ENCODE measurements at places on chromosomes 3 and 15. TPM values are rescaled to one million over a fixed set of nuclear protein-coding genes. Genes with fewer than 3 reads are reported as not detected.

GRCh38 chr3:191282251-191283185 lies 46.7 kb upstream of the CCDC50 start:
- no peak for DNase-seq

DNA sequence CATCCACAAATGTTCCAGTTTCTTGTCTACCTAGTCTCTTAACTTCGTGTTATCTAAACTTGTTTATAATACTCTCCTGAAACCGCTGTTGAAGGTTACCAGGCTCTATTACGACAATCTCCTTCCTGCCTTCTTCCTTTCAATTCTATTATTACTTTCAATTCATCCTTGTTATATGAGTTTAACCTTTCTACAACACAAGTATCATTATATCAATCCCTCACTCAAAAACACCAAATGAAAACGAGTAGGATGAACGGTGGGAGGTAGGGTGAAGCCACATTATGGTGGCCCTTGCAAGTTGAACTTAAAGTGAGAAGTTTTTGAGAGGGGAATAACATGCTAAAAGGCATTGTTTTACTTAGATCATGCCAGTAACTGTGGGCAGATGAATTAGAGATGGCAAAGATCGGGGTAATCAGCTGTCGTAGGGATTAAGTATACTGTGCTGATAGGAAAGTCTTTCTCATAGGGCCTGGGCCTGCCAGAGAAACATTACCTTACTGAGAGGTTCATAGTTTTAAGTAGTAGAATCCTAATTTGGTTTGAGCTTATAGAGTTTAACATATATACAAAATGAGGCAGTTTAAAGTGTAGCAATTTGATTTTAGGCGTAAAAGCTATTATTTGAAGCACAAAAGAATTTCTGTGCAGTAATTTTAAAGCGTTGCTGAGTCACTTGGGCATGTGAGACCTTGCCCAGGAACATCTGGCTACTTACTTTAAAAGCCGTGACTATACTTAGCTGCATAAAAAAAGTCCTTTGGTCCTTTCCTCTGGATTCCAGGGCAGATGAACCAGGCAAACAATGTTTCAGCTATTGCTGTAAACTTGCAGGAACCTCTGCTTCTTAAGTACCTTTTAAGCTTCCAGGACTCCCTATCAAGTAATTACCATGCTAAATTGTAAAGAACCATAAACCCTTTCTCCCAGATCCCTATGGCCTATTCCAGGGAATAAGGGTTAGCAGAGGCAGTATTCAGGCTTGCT lies 3.3 kb upstream of the CEP97 start:
- DNase-seq: peak; percentile 51

CACNA2D3 gene
- total RNA-seq: not detected

DNA sequence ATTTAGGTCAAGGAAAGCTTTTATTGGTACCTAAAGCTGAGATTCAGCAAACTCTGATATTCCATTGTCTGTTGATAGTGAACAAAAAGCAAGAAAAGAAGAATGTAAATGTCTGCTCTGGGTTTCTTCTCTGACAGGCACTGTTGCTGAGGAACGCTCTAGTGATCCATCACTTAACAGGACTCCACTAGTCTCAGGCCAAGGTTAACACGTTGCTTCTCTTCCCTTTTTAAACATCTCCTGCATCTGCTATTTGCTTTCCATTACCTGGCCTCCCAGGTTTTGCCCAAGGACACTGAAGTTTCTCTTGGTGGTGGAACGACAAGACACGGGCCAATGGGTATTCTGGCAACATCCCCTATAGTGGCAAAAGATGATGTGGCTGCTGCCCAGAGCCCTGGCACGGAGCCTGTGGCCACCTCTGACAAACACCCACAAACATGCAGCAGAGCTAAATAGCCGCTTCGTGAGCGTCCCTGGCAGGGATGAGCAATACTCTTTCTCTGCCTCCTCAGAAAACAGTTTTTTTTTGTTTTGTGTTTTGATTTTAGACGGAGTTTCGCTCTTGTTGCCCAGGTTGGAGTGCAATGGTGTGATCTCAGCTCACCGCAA lies 97.8 kb upstream of the AKAP13 start:
- no peak for DNase-seq

DNA sequence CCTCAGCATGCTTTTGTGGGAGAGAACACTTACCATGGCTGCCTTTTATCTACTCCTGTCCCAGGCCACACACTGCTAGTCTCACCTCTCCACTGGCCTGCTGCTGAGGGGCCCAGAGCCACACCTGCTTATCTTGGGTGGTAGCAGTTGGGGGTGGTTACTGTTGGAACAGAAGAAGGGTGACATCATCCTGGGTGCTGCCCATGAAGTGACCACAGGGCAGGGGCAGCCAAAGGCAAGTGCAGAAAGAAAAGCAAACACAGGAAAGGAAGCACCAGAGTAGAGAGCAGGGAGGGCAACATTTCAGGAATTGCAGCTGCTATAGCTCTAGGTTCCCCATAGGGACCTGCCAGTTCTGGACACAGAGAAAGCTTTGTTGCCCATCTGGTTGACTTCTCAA lies 345.2 kb downstream of the VPS13C start:
- no peak for DNase-seq

GRCh38 chr3:9945358-9945757 lies 6.8 kb downstream of the PRRT3 start:
- no peak for DNase-seq

ATOSA gene
- 13.1 TPM for total RNA-seq

- no peak for DNase-seq
These were observed 45.6 kb downstream of the MFSD1 start for GRCh38 chr3:158847452-158847821.

CORO2B gene
- not detected for total RNA-seq

DNA sequence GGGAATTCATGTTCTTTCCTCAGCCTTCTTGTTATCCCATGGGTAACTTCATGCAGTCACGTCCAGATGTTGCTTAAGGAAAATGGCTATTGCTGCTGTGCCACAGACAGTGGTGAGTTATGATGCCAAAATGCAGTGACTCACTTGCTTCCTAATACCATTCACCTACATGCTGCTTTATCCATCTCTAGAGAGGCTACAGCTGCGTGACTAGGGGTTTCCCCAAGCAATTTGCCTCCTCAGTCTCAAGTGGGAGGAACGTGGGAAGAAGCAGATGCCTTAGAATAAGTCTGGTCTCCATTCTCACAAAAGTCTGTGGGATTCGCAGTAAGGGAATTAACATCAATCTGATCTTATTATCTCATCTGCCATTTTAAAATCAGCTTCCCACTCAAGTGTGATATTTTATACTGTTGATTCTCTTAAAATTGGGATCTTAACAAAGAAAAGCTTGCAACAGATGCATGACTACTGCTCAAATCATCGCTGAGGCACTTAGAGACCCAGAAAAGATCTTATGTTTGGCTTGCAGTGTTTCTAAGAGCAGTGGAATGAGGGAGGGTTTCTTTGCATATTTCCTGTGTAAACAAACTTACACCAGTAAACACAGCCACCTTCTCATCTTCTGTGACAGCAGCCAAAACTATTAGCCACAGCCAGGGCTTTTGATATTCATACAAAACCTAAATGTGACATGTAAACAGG lies 62.0 kb upstream of the ACP3 start:
- no peak for DNase-seq

DNA sequence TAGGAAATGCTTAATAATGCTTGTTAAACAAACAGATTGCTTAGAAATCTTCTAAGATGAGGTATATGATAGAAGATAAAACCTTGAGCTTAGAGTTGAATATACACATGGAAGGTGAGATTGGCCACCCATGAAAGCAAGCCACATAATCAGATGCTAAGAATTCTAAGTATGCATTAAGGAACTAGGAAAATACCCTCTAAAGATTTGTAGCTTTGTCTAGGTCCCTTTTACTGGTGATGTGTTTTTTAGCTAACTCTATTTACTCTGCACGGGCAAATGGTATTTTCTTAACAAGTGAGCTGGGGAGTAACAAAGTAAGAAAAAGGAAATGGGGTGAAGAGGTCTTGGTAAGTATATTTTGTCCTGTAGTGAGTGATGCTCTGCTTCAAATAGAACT lies 310.3 kb downstream of the OXSM start:
- DNase-seq: no peak

- DNase-seq: no peak
These were observed 381.6 kb downstream of the FOXP1 start for GRCh38 chr3:71201939-71202338.

DNA sequence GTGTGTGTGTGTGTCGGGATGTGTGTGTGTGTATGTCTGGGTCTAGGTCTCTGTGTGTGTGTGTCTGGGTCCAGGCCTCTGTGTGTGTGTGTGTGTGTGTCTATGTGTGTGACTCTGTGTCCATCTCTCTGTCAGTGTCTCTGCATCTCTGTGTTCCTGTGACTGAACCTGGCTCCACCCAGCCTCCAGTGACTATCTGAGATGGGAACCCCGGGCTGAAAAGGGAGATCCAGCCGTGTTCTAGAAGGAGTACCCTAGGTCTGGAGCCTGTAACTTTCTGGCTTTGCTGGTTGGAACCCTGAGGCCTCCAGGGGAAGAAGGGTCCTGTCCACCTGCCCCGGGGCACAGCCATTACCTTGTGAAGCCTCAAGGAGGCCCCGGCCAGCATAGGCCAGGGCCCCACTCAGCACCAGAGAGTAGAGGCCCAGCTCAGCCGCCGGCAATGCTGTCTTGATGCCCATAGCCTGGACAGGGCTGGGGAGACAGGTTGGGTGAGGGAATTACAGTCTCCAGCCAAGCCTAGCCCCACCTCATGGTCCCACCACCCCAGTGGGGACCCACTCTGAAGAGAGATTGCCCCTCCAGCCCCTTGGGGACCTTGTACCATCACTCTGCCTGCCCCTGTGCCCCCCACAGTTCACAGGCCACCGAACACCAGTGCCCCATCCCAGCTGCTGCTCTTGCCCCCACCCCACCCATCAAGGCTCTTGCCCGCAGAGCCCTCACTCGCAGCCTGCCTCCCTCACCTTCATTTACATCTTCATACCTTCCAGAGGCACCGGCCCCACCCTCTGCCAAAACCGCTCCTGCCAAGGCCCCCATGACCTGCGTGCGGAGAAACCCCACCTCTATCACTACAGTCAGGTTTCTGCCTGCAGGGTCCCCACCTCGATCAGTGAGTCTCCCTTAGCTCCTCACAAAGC lies 2.0 kb downstream of the HHATL start:
- no peak for DNase-seq

- DNase-seq: no peak
These were observed 79.3 kb downstream of the CHSY1 start for GRCh38 chr15:101172501-101173071.

GRCh38 chr15:97645758-97646157 lies 314.7 kb upstream of the ARRDC4 start:
- no peak for DNase-seq

DNA sequence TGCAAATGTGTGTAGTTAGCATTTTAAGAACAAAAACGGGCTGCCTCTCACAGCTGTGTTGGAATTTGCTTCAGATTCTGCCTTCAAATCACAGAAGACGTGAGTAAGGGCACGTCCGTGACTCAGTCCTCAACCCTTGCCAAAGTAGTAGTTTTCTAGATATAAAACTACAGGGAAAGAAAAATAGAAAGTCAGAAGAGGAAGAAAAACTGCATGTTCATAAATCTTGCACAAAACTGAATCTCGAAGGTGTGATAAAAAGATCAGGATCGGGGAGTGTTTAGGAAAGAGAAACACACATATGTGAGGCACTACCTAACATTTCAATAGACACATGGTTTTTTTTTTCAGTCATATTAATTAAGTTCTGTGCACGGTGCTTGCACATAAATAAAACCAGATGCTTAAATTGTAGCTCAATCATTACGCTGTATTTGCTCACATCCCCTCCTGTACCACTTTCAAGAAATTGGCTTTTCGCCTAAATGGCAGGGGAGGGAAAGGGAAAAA lies 71.7 kb downstream of the P3H2 start:
- no peak for DNase-seq

HEG1 gene
- 24.5 TPM for total RNA-seq

- no peak for DNase-seq
These were observed 12.6 kb upstream of the OR5K1 start for GRCh38 chr3:98450372-98450771.

FGF12 gene
- not detected for total RNA-seq

CYP11A1 gene
- total RNA-seq: 0.31 TPM

DNA sequence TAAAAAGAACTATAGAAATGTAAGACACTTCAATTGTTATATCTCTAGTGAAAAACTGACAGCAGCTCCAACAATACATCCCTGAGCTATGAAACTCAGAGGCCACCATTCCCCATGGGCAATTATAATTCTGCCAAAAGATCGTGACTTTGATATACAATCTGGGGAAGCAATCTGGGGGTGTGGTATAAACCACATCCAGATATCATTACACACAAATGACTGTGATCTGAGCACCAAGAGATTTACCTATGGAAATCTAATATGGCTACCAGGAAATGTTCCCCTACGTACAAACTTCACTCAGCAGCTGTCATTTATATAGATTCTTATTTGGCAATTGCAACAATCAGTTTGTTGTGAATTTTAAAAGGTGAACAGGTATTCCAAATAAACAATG lies 110.3 kb downstream of the FRMD5 start:
- no peak for DNase-seq

DNA sequence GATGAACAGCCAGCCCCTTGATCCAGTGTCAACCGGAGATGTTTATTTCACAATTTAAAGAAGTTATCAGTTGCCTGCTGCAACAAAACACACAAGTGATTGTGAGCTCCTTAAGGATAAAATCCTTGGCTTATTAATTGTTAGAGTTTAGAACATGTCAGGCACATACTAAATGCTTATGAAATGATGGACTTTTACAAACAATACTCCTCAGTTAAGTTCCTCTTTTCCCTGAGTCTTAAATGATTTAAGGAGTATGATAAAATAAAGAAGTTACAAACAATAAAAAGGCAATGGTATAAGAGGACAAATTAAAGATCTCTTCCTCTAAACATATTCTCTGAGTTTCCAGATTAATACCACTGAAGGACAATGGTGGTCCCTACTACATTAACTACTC lies 5.7 kb downstream of the GHSR start:
- no peak for DNase-seq

TF gene
- total RNA-seq: 0.02 TPM

GRCh38 chr3:48500656-48501055 lies 3.3 kb downstream of the SHISA5 start:
- no peak for DNase-seq

REC114 gene
- not detected for total RNA-seq

GRCh38 chr3:127065561-127066290 lies 82.8 kb downstream of the PLXNA1 start:
- no peak for DNase-seq

DNA sequence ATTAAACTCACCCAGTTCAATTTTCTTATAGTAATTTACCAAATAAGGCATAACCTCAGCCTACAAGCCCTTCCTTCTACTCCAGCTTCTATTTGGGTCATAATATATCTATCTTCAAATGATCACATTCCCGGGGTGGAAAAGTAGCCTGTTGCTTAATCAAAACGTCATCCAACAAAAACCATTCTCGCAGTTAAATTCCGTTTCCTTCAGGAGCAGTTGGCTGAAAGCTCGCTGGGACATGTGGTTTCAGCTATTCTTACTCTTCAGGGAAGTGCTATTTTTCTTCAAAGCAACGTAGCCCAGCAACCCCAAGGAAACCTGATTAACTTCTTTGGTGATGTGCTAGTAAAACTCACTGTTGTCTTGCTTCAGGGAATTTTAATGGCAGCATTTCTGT lies 59.6 kb downstream of the MAGI1 start:
- DNase-seq: no peak

- peak; percentile 22 for DNase-seq
These were observed 294.8 kb downstream of the PLCL2 start for GRCh38 chr3:17179381-17180205.

- DNase-seq: no peak
These were observed 56.3 kb upstream of the ICE2 start for GRCh38 chr15:60535265-60535664.

Measured in activated CD8-positive, alpha-beta T cell treated with anti-CD3 and anti-CD28 coated beads for 36 hours (primary cell).